NB4 (cell line): ENCODE measurements at places on chromosomes 1 and 21.

DNA sequence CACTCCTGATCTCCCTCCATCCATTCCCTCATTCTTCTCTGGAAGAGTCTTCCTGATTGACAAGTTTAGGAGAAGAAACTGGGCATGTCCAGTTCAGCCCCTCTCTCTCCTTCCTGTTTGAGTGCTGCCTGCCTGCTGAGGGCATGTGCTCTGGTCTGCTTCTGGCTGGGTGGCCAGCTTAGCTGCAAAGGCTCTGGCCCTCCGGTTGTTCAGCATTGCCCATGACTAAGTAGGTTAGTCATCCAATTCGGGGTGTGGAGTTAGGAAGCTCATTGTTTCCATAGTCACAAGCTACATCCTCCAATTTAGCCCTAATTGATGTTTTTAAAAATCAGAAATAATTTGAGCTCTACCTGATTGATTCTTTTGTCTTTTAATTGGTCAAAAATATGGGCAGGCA lies 25.6 kb upstream of the PLA2G2E start:
- no peak for DNase-seq

DNA sequence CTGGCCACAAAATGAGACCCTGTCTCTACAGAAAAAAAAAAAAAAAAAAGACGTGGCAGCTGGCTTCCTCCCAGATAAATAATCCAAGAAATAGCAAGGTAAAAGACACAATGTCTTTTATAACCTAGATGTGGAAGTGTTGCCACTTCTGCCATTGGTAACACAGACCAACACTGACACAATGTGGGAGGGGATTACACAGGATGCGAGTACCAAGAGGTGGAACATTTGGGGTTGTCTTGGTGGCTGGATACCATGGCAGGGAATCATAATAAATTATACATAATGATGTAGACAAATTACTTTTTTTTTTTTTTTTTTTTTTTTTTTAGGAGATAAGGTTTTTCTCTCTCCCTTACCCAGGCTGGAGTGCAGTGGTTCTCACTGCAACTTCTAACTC lies 6.0 kb upstream of the NEXN start:
- DNase-seq = no peak

- no peak for DNase-seq
These were observed 11.0 kb downstream of the PMVK start for GRCh38 chr1:154925335-154926170.

DNA sequence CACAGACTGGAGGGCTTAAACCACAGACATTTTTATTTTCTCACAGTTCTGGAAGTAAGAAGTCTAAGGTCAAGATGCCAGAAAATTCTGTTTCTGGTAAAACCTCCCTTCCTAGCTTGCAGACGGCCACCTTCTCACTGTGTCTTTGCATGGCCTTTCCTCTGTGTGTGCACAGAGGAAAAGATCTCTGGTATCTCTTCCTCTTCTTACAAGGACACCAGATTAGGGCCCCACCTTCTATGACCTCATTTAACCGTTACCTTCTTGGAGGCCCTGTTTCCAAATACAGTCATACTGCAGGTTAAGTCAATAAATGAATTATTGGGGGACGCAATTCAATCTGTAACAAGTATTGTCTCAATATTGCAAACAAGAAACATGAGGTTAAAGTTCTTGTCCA lies 63.0 kb upstream of the PRDX6 start:
- no peak for DNase-seq

DNA sequence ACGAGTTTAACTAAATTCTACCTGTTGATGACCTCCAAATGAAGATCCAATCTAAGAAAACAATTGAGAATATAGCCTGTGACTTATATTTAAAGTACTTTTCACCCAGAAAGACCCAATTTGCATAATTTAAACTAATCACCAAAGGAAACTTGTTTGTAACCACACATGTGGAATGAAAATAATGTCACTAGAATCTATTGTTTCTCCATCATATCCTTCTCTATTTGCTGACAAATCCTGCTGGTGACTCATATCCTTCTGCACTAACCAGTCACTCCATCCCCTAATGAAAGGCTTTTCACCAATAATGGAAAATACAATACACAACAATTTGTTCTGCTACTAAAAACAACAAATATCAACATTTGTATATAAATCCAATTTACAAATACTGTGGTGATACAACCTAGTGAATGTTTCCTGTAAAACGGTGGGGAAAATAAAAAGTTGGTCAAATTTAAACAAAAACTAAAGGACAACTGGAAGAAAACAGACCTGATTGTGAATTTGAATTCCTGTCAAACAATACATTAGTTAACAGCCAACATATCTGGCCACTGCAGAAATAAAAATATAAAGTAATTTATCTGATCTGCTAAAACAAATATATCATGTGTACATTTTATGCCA lies 6.5 kb downstream of the PTP4A2 start:
- peak; percentile 66 for DNase-seq

GRCh38 chr1:233549917-233550316 lies 64.0 kb upstream of the KCNK1 start:
- DNase-seq = no peak

DNA sequence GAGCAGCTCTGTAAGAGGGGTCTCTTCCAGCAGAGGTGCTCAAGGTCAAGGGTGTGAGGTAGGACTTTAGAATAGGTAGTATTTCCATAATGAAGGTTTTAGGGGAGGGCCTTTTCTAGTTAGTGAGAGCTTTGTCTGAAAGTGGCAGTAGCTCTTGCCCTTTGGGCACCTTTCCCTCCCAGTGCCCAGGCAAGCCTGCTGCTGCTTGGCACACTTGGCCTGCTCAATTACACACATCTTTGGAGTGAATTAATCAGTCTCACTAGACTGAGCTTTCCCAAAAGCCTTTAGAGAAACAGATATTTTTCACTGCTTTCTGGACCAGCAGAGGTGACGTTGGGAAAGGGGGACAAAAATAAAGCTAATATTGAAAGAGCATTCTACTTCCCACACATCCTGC lies 48.0 kb downstream of the MAB21L3 start:
- DNase-seq = no peak

GRCh38 chr1:37704966-37705365 lies 12.7 kb downstream of the CDCA8 start:
- DNase-seq = no peak
